ENCODE measurements at places on chromosomes 16 and 17.

GRCh38 chr17:21164216-21164615, 37.5 kb downstream of the DHRS7B start:
- no peak for DNase-seq

GRCh38 chr16:51522902-51523301, 371.8 kb upstream of the SALL1 start:
- DNase-seq: no peak

GRCh38 chr17:46027976-46028325, 28.9 kb downstream of the STH start:
- DNase-seq: no peak

DNA sequence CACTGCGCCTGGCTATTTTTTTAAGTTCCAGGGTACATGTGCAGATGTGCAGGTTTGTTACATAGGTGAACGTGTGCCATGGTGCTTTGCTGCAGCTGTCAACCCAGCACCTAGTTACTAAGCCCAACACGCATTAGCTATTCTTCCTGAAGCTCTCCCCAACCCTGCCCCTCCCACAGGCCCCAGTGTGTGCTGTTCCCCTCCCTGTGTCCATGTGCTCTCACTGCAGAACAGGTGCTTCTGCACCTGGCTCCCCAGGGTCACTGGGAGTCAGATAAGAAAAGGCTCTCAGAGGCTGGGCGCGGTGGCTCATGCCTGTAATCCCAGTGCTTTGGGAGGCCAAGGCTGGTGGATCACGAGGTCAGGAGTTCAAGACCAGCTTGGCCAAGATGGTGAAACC, 6.2 kb downstream of the HASPIN start:
- DNase-seq: no peak

DNA sequence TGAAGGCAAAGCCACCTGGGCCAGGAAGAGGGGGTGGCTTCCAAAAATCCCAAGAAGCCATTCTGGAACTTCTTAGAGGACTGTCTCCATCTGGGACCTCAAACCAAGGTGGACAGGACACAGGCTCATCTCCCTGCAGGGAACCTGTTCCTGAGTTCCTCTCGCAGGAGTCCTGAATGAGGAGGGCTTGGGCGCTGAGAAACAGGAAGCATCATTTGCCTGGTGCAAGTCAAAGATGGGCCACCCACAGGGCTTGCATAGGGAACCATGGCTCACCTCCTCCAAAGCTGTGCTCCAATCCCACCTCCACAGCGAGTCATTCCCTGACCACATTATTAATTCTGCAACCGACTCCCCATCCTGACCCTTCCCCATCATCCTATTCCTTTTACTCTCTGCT, 55.0 kb upstream of the RPL38 start:
- no peak for DNase-seq

DNA sequence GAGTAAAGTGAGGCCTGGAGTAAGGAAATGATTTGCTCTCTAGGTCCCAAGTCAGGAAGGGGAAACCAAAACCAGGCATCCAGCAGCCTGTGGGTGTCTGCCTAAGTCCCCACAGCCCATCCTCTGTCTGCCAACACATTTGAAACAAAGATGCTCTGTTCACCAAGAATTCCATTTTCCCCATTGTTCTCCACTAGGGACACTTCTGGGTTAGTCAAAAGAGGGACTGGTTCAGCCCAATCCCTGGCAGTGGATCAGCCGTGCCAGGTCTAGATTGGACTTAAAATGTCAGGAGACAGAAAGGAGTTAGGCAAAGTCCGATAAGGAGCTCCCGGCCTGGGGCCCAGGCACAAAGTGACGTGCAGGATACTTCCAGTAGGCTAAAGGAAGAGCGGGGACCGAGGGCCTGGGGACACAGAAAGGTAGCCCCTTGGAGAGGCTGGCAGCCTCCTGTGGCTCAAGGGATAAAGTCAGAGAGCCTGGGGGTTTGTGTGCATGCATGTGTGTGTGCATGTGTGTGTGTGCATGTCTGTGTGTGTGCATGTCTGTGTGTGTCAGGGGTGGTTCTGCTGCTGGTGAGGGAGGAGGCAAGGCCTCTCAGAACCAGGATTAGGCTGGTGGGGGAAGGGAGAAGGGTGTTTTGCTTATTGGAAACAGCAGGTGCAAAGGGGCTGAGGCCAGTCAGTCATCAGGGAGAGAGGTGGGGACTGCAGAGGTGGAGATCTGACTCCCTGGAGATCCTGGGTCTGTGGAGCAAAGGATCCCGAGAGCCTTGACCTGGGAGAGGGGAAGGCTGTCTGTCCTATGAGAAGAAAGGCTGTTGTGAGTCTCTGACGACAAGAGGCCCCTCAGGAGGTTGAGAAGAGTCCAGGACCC, 41.7 kb upstream of the IL34 start:
- DNase-seq: no peak

DNA sequence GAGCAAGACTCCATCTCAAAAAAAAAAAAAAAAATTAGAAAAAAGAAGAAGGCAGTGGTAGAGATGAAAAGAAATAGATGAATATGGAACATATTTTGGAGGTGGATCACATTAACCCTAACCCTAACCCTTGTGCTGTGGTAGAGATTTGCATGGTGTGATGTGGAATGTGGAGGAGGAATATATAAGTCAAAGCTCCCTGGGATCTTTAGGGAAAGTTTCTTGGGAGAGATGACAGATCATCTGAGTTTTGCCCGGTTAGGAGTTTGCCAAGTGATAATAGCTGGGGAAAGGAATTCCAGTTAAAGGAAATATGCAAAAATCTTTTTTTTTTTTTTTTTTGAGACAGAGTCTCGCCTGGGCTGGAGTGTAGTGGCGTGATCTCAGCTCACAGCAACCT, 13.0 kb upstream of the BLMH start:
- no peak for DNase-seq

- DNase-seq: no peak
Measured at GRCh38 chr17:50839591-50840310, 4.4 kb downstream of the WFIKKN2 start.

DNA sequence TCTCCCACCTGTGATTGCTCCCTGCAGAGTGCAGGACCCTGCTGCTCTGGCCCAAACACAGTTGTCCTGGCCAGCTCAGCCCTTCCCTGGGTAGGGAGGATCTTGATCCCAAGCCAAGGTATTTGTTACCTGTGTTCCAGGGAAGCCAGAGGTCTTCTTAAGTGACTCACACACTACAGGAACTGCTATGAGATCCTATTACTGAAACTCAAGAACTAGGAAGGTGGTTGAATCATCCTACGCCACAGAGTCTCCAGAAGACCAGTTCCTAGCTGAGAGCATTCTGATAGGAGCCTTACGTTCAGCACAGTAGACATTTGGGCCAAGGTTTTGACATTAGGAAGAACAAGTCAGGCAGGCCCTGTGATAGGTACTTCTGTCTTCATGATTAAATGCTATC, 12.0 kb downstream of the CHST6 start:
- DNase-seq: no peak

- DNase-seq: no peak
Measured at GRCh38 chr17:5629128-5629527, 44.8 kb upstream of the NLRP1 start.

DNA sequence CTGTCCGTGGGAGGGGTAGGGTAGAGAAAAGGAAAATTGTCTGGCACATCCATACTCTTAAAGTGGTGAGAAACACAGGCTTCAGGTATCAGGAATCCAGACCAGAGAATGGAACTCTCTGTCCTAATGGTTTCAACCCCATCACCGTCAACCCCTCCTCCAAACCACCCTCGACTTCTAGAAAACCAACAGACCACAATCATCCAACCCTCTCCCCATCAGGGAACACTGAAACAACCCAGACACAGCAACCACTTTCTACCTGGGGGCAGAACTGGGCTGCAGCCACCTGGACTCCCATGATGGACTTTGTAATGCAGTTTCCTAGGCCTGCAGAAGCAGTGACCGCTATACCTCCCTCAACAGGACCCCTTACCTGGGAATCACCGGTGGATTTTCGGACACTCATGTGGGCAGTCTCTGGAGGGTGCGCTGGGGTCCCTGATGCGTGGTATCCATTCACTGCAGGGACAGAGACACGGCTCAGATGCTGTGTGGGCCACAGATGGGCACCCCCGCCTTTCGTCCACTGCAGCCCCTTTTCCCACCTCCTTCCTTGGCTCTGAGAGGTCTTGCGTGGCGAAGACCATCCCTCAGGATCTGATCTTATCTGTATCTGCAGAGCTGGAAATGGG, 64.3 kb upstream of the RCVRN start:
- peak; percentile 58 for DNase-seq

GRCh38 chr17:13114601-13115031, 96.8 kb upstream of the ELAC2 start:
- DNase-seq: peak; percentile 88

GRCh38 chr17:82616021-82616711, 32.1 kb downstream of the WDR45B start:
- no peak for DNase-seq

- peak; percentile 41 for DNase-seq
Measured at GRCh38 chr17:78375401-78376151, 2.9 kb upstream of the PGS1 start.

Measured in ELF-1 (cell line).